ENCODE measurements at places on chromosomes 12 and 14.

- no peak for DNase-seq
These were observed 220.7 kb upstream of the EGLN3 start for GRCh38 chr14:34171431-34172172.

DNA sequence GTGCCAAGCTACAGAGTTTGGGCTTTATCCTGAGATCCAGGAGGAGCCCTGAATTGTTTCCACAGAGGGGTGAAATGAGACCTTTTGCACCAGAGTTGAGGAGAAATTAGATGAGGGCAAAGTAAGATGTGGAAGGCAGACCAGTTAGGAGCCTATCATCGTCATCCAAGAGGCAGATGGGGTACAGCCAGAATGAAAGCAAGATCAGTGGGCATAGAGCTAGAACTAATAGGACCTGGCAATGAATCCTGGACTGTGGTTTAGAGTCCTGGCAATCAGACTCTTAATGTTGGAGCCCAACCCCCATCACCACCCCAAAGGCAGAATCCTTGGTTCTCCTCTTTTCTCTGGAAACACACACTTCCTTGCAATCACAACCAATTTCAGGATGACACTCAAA, 166.6 kb upstream of the HMGA2 start:
- no peak for DNase-seq

DNA sequence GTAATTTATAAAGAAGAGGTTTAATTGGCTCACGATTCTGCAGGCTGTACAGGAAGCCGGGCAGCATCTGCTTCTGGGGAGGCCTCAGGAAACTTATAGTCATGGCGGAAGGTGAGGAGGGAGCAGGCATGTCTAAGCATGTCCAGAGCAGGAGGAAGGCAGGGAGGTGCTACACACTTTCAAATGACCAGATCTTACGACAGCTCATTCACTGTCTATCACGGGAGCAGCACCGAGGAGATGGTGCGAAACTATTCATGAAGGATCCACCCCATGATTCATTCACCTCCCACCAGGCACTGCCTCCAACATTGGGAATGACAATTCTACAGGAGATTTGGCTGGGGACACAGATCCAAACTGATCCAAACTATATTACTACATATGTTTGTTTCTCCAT, 10.0 kb downstream of the SFSWAP start:
- DNase-seq, result no peak

DNA sequence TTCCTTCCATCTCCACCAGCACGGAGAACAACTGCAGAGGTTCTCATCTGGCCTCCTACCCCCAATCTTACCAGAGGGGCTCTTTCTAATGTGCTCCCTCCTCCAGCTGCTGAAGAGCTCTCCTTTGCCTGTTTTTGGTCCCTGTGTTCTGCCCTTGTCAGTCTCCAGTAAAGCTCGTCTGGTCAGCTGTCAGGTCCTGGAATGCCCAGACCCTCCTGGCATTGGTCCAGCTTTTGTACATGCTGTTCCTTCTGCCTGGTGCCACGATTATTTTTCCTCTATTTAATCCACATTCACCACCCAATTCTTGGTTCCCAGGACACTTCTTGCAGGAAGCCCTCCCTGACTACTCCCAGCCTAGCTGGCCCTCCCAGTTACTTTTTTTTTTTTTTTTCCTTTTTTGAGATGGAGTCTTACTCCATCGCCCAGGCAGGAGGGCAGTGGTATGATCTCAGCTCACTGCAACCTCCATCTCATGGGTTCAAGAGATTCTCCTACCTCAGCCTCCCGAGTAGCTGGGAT, 6.5 kb downstream of the SLC8B1 start:
- no peak for DNase-seq

DNA sequence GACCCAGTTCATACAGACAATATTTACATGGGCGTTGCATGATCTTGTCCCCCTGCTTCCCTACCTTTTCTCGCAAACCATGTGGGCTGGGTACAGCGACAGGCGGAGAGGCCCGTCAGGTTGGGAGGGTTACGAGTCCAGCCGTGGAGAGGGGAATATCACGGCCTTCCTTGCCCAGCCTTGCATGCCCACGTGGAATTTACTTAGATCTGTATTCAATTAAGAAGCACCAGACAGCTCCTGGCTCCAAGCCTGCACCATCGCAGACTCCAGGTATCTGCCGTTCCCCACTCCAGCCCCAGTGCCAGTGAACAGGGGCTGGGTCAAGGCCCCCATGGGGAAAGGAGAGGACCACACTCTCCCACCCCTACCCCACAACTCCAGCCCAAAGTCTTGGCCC, 29.8 kb downstream of the BCL11B start:
- DNase-seq, result no peak

DNA sequence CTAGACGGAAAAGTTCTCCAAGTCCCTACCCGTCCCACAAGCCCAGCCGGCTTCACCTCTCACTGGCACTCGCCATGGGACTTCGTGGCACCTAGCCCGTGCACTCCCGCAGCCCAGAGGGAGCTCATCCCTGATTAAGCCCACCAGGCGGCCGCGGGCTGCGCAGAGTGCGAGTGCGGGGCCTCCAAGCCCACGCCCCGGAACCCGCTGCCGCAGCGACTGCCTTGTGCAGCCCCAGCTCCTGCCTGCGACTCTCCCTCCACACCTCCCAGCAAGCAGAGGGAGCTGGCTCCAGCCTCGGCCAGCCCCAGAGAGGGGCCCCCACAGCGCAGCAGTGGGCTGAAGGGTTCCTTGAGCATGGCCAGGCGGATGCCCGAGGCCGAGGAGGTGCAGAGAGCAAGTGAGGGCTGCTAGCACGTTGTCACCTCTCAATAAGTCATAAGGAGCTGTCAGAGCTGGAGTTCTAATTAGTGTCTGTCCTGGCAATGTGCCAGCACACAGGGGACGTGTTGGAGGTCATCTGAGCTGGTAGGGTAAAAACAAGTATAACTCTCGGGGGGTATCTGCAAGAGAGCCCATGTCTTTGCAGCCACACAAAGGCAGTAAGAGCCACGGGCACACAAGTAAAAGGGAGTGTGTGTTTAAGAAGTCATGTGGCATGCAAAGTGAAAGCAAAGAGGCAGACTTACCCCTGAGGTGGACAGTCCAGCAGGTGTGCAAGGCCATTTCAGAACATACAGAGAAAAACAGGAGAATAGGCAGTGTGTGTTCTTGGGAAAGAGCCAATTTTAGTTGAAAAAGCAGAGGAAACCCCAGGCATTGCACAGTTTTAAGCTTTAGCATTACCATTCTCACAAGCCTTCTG, 27.1 kb upstream of the TMTC2 start:
- no peak for DNase-seq

DNA sequence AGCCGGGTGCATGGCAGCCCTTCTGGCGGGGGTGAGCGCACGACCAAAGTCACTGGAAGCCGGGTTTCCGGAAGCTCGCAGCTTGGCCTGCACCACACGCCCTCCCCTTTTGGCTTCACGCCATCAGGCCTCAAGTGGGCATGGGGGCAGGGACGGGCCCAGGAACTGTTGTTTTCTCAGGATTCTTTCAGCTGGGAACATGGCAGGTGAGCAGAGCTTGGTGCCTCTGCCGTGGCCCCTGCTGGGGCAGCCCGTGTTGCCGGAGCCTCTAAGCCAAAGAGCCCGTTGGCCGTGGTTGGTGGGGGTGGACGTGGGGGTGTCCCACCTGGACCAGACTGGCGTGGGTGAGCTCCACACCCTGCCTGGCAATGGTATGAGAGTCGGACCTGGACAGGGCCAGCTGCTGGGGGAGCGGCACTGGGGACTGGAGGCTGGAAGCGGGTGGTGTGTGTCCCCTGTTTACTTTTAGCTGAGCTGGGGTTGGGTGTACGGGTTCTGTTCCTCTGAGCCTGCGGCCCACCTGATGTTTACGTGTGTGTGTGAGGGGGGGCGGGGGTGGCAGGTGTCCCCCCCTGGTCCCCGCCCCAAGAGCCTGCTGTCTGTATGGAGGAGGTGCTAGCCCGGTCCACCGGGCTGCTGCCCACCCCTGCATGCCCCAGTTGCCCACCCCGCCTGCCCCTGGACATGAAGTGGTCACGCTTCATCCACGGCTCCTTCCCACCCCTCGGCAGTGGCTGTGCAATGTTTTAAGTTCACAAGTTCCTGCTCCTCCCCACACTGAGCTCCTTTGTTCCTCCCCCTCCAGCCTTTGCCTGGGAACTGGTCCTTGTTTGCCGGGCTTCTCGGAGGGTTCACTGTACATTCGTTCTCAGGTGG, 28.7 kb upstream of the PLD4 start:
- DNase-seq, result no peak
